ENCODE measurements at places on chromosomes 2 and 18.

GRCh38 chr2:162072976-162073887 lies 783 bp downstream of the DPP4 start:
- DNase-seq, result no peak

- peak; percentile 74 for DNase-seq
These were observed 29.0 kb upstream of the SLC35F6 start for GRCh38 chr2:26735097-26735496.

GRCh38 chr2:30272286-30272685 lies 41.0 kb downstream of the LBH start:
- no peak for DNase-seq

- DNase-seq, result no peak
These were observed 529.6 kb downstream of the CPS1 start for GRCh38 chr2:211086049-211086448.

DNA sequence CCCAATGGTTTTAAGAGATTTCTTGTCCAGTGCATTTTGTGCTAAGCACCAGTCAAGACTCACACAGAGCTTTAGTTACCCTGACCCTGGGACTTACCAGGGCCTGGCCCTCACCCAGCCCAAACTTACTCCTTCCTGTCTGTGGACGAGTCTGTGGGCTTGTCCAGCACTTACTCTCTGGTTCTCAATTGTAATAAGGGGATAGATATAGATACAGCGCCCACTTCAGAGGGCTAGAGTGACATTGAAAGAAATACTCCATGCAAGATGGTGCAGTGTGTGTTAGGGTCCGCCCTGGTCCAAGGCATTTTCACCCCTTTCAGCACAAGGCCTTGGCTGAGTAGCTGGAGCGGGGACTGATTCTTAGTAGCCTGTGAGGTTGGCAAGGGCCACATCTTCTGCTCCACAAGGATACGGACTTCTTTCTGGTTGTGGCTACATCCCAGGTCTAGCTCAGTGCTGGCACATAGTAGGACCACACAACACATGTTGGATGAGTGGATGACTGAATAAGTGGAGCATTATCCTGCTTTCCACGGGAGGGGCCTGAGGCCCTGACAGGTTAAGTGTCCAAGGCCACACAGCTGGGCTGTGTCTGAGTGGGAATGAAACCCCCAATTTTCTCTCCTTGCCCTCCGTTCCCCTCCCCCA lies 3.8 kb upstream of the ARID5A start:
- no peak for DNase-seq

- no peak for DNase-seq
These were observed 238.1 kb upstream of the NXPH2 start for GRCh38 chr2:139018252-139018651.

DNA sequence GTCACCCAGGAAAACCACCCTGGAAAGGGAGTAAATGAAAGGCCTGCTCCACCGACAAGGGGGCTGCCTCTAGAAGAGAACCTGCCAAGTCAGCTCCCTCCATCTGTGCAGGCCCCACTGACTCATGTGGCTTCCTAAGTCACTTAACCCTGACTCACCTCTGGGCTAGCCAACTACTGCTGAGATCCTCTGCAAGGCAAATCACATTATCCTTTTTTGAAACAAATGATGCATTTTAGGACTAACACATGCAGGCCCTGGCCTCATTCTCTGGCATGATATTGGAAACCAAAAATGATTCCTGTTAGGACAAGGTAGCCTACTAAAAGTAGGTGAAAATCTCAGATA lies 474.6 kb downstream of the EPHA4 start:
- peak; percentile 72 for DNase-seq

GRCh38 chr2:207501802-207502576 lies 27.8 kb upstream of the CREB1 start:
- no peak for DNase-seq

GRCh38 chr2:2870106-2870505 lies 507.5 kb downstream of the EIPR1 start:
- no peak for DNase-seq

- DNase-seq, result no peak
These were observed 176.1 kb upstream of the HS6ST1 start for GRCh38 chr2:128494640-128495321.

DNA sequence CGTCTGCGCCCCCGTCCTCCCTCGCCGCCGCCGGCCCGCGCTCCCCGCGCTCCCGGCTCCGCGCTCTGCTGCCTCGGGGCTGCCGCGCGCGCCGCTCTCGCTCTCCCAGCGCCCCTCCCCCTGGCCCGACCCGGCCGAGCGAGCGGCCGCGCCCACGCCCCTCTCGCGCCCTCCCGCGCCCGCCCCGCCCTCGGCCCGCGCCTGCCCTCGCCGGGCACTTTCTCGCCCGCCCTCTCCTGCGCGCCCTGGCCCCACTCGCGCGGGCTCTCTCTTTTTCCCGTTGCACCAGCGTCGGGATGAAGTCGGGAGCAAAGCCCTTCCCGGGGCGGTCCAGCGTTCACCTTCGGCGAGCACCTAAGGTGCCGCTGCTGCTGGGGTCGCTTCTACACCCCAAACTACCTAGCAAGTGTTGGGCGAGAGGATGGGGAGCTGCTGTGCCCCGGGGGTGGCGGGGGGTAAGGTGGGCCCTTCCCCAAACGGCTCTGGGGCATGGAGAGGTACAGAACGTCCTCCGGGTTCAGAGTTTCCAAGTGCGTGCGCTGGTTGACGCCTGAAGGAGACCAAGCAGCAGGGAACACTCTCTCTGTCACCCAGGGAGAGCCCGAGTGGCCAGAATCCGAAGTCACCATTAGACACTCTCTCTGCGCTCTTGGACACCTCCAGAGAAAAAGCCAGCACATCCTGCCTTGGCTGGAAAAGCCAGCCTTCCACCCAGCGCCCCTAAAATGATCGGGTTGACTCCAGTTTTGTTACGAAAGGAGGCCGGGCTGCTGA lies at the start of gene COLEC12:
COLEC12 (minus strand) TSS at position 70 of the 774 bp plus-strand sequence. CDS start 187 bp downstream, outside the sequence.
- DNase-seq, result no peak

- no peak for DNase-seq
These were observed 443.3 kb upstream of the MEIS1 start for GRCh38 chr2:65991381-65992197.

DNA sequence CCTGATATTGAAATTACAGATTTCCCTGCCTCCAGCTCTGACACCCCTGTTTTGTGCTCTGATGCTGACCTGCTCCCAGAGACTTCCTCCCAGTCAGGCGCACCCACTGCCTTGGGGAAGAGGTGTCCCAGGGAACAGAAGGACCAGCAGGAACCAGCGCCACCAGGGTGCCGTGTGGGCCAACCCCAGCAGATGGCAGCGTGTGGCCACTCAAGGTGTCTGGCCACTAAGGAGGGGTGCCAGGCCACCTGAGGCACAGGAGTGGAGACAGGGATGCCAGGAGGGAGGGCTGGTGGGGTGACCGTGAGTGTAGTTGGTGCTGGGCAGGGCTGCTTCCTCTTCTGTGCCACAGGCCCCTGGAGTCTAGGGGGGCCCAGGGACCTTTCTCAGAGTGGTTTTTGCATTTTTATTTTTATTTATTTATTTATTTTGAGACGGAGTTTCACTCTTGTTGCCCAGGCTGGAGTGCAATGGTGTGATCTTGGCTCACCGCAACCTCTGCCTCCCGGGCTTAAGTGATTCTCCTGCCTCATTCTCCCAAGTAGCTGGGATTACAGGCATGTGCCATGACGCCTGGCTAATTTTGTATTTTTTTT lies 56.0 kb downstream of the TEX44 start:
- peak; percentile 86 for DNase-seq

DNA sequence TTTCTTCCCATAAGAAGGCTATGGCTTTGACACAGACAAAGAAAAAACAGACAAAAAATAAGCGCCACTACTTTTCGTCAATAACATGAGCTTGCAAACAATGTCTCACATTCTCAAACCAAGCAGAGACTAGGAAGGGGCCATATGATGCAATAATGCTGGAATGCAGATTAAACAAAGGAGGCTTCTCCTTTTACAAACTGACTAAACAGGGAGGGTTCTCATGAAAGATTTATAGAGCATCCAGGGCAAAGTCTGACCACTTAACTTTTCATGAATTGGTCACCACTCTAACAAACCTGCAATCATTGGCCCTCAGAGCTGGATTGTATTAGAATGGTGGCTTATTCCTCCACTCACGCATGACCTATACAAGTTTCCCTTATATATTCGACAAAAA lies 663.3 kb upstream of the CHAC2 start:
- peak; percentile 65 for DNase-seq

- DNase-seq, result no peak
These were observed 190.6 kb downstream of the TPGS2 start for GRCh38 chr18:36638224-36638623.

DNA sequence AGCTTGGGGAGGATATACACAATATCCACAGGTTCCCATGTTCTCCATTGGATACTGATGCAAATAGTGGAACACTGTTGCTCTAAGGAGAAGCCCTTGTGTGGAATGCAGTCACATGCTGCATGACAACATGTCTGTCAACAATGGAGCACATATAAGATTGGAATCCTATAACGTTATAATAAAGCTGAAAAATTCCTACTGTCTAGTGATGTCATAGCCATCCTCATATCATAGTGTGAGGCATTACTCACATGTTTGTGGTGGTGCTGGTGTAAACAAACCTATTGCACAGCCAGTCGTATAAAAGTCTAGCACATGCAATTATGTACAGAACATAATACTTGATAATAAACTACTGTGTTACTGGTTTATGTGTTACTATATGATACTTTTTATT lies 394.7 kb downstream of the FBXO15 start:
- DNase-seq, result peak; percentile 6

Measured in MCF 10A (cell line).